ENCODE measurements at places on chromosomes 3 and 15. TPM values are rescaled to one million over a fixed set of nuclear protein-coding genes. Genes with fewer than 3 reads are reported as not detected.

CFAP20DC gene
- total RNA-seq: 1.0 TPM

CCDC80 gene
- total RNA-seq: 11.5 TPM

CRYBG3 gene
- 27.6 TPM for total RNA-seq

HGD gene
- total RNA-seq: not detected

P2RY14 gene
- total RNA-seq: not detected

IL5RA gene
- total RNA-seq: not detected

MCF2L2 gene
- total RNA-seq: 0.38 TPM

DZIP1L gene
- total RNA-seq: 15.2 TPM

CSPG4 gene
- total RNA-seq: under 0.01 TPM

CX3CR1 gene
- not detected for total RNA-seq

TMEM62 gene
- 10.9 TPM for total RNA-seq

ISLR gene
- not detected for total RNA-seq

KCNMB2 gene
- total RNA-seq: not detected

NANOGP8 gene
- not detected for total RNA-seq

ILDR1 gene
- not detected for total RNA-seq

DUOXA2 gene
- not detected for total RNA-seq

SST gene
- total RNA-seq: not detected

NDUFAF3 gene
- total RNA-seq: 46.8 TPM

TMED3 gene
- total RNA-seq: 148 TPM

MEX3B gene
- 12.4 TPM for total RNA-seq

KBTBD13 gene
- not detected for total RNA-seq

FOXL2 gene
- total RNA-seq: 0.19 TPM

IL12A gene
- 0.47 TPM for total RNA-seq

TRPM1 gene
- total RNA-seq: 0.19 TPM

DNAJB8 gene
- not detected for total RNA-seq

SSR3 gene
- total RNA-seq: 238 TPM

LNP1 gene
- 0.94 TPM for total RNA-seq

SATB1 gene
- 11.4 TPM for total RNA-seq

SH2D7 gene
- not detected for total RNA-seq

ANKRD34C gene
- total RNA-seq: not detected

GABRB3 gene
- not detected for total RNA-seq

DLL4 gene
- 103 TPM for total RNA-seq

TNFAIP8L3 gene
- total RNA-seq: 29.9 TPM

SLC24A5 gene
- total RNA-seq: not detected

WNT7A gene
- not detected for total RNA-seq

OR5K3 gene
- not detected for total RNA-seq

TGM5 gene
- total RNA-seq: not detected

AP2M1 gene
- total RNA-seq: 505 TPM

TOMM70 gene
- 33.6 TPM for total RNA-seq

GATM gene
- total RNA-seq: 0.28 TPM

CELF6 gene
- total RNA-seq: not detected

MYL3 gene
- not detected for total RNA-seq

TMEM207 gene
- not detected for total RNA-seq

ARPIN gene
- 8.4 TPM for total RNA-seq

MUC20 gene
- total RNA-seq: 0.09 TPM

IMPG2 gene
- total RNA-seq: 0.54 TPM

ALAS1 gene
- total RNA-seq: 46.7 TPM

PTPRG gene
- total RNA-seq: 41.6 TPM

CHMP2B gene
- 13.8 TPM for total RNA-seq

SLC2A2 gene
- total RNA-seq: not detected

CCDC54 gene
- not detected for total RNA-seq

VEPH1 gene
- 107 TPM for total RNA-seq

ATP10A gene
- total RNA-seq: 4.3 TPM

ACAN gene
- not detected for total RNA-seq

TRIP4 gene
- 12.8 TPM for total RNA-seq

MED12L gene
- 0.19 TPM for total RNA-seq

TRIM42 gene
- total RNA-seq: not detected

MESP2 gene
- 0.18 TPM for total RNA-seq

ASB14 gene
- total RNA-seq: not detected
